ENCODE measurements at places on chromosomes 16 and 17. TPM values are rescaled to one million over a fixed set of nuclear protein-coding genes. Genes with fewer than 3 reads are reported as not detected.

Gene EPN3
- not detected for total RNA-seq

Gene SCGB1C2
- total RNA-seq = not detected

Gene KRT9
- total RNA-seq = not detected

Gene GCGR
- total RNA-seq = not detected

Gene SLFN12L
- total RNA-seq = 10.4 TPM

Gene ATF7IP2
- total RNA-seq = 24.4 TPM

Gene ZNHIT3
- 34.1 TPM for total RNA-seq

Gene TP53TG3B
- total RNA-seq = not detected

DNA sequence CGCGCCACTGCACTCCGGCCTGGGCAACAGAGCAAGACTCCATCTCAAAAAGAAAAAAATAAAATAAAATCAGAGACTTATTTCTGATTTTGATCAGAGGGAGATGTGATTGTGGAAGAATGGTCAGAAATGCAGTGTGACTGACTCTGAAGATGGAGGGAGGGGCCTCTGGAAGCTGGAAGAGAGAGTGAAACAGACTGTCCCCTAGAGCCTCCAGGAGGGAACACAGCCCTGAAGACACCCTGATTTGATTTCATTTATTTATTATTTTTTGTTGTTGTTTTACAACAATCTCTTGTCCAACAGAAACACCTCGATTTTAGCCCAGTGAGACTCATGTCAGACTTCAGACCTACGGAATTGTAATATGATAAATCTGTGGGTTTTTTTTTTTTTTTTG lies 26.1 kb downstream of the BCL7C start:
- no peaks in the 10 kb centered on the region for H3K27me3 ChIP-seq
- H3K4me3 ChIP-seq = no peak overlapping the region
- peaks cover 10% of the 10 kb centered on the region for H3K4me1 ChIP-seq
- H3K27ac ChIP-seq = no peak overlapping the region
- DNase-seq = no peak

DNA sequence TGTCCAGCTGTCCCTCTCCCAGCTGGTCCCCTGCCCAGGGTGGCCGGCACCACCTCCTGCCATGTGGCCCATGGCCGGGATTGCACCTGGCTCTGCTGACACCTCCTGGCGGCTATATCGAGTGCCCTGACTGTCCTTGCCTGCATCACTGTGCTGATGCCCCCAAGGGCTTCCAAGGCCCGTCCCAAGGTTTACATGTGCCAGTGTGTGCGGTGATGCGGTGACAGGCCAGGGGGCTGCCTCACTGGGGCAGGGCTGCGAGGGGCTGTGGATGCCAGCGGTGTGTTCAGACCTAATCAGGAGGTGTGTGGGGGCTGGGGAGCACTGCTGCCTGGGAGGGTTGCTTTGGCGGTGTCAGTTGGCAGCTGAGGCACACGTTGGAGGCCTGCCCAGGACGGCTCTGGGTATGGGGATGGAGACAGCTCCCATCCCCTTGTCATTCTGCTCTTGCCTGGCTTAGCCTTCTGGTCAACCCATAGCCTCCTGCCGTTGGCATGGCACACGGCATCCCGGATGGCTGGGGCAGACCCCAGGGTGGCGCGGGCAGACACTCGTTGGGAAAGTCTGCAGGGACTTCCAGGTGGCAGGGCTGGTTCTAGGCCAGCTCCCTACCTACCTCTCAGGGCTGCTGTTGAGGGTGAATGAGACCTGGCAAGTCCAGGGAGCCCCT lies 5.5 kb downstream of the MAP2K3 start:
- H3K4me3 ChIP-seq = no peak overlapping the region
- H3K27ac ChIP-seq = no peak overlapping the region
- no peaks in the 10 kb centered on the region for H3K27me3 ChIP-seq

- H3K27ac ChIP-seq = no peak overlapping the region
- H3K4me1 ChIP-seq = no peaks in the 10 kb centered on the region
- H3K27me3 ChIP-seq = no peaks in the 10 kb centered on the region
- DNase-seq = no peak
- H3K36me3 ChIP-seq = no peaks in the 10 kb centered on the region
- no peak overlapping the region for H3K4me3 ChIP-seq
Observed at GRCh38 chr17:69651921-69652320, 237.4 kb downstream of the MAP2K6 start.

DNA sequence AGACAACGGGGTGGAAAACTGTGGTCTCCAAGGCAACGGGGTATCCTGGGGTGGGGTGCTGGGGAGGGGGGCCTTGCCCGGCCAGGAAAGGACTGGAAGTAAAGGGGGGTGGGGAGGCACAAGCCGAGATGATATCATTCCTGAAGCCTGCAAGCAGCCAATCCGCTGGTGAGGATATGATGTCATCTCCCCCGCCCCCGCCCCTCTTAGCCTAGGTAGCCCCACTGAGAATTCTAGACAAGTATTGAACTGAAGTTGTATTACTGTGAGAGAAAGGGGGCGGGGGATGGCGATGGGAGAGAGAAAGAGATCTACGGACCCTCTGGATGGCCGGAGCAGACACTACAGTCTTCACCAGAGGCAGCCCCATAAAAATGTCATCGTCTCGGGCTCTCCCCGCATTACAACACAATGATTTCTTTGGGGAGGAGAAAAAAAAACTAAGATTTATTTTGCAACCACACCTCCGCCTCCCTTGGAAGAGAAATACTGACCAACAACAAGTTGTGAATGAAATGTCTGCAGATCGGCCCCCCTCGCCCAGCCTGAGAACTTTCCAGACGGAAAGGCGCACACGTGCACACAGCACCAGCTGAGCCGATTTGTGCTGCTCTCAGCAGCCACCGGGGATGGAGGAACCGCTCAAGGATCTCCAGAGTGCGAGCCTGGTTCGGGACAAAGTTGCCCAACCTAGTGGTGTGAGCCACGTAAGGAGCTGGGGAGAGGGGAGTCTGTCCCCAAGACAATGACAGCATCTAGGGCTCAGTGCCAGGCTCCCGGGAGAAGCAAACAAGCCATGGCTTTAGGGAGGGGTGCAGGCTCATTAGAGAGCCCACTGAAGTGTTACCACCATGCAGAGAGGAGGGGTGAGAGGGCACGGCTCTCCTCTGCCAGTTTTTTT lies 222.1 kb downstream of the SOX9 start:
- DNase-seq = no peak
- no peaks in the 10 kb centered on the region for H3K4me1 ChIP-seq
- H3K36me3 ChIP-seq = no peaks in the 10 kb centered on the region
- no peaks in the 10 kb centered on the region for H3K27me3 ChIP-seq
- no peak overlapping the region for H3K4me3 ChIP-seq

- no peak for DNase-seq
- no peaks in the 10 kb centered on the region for H3K27me3 ChIP-seq
- no peak overlapping the region for H3K4me3 ChIP-seq
- no peaks in the 10 kb centered on the region for H3K36me3 ChIP-seq
- H3K27ac ChIP-seq = no peak overlapping the region
- H3K4me1 ChIP-seq = no peaks in the 10 kb centered on the region
Observed at GRCh38 chr17:21453144-21453898, 77.2 kb downstream of the KCNJ12 start.

GRCh38 chr17:13024016-13024415 lies 6.2 kb upstream of the ELAC2 start:
- DNase-seq = no peak
- H3K4me3 ChIP-seq = no peak overlapping the region
- no peaks in the 10 kb centered on the region for H3K4me1 ChIP-seq
- H3K27ac ChIP-seq = no peak overlapping the region
- no peaks in the 10 kb centered on the region for H3K27me3 ChIP-seq

- H3K27ac ChIP-seq = no peak overlapping the region
- peaks cover 47% of the 10 kb centered on the region for H3K27me3 ChIP-seq
- no peak for DNase-seq
- H3K4me1 ChIP-seq = peaks cover 6% of the 10 kb centered on the region
Observed at GRCh38 chr17:39599665-39600231, 8.0 kb downstream of the NEUROD2 start.

- H3K27ac ChIP-seq = peak overlapping the region; percentile 74
- H3K4me1 ChIP-seq = peaks cover 28% of the 10 kb centered on the region
- DNase-seq = no peak
- no peaks in the 10 kb centered on the region for H3K27me3 ChIP-seq
- H3K36me3 ChIP-seq = no peaks in the 10 kb centered on the region
Observed at GRCh38 chr17:10041287-10041612, 136.2 kb upstream of the RCVRN start.

GRCh38 chr16:57178793-57179212 lies 7.0 kb downstream of the PSME3IP1 start:
- no peak overlapping the region for H3K4me3 ChIP-seq
- no peak for DNase-seq
- H3K4me1 ChIP-seq = peaks cover 5% of the 10 kb centered on the region
- no peak overlapping the region for H3K27ac ChIP-seq

GRCh38 chr16:52071101-52071500 lies 475.8 kb downstream of the TOX3 start:
- no peak overlapping the region for H3K4me3 ChIP-seq
- DNase-seq = no peak
- no peak overlapping the region for H3K27ac ChIP-seq

DNA sequence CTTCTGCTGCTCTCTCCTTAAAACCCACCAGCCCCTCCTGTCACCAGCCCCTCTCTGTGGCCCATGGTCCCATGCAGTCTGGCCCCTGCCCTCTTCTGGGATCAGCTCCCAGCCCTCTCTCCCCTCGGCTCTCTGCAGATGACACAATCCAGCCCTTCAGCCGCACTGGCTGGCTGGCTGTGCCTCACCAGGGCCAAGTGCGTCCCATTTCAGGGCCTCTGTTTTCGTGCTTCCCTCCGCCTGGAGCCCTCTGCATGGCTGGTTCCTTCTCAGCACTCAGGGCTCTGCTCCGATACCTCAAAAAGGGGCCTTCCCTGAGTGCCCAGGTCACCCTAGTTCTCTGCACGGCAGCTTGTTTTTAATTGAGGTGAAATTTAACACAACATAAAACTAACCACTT lies 124.3 kb downstream of the SOCS1 start:
- peaks cover 13% of the 10 kb centered on the region for H3K4me1 ChIP-seq
- no peak overlapping the region for H3K27ac ChIP-seq
- H3K27me3 ChIP-seq = no peaks in the 10 kb centered on the region
- H3K4me3 ChIP-seq = no peak overlapping the region

DNA sequence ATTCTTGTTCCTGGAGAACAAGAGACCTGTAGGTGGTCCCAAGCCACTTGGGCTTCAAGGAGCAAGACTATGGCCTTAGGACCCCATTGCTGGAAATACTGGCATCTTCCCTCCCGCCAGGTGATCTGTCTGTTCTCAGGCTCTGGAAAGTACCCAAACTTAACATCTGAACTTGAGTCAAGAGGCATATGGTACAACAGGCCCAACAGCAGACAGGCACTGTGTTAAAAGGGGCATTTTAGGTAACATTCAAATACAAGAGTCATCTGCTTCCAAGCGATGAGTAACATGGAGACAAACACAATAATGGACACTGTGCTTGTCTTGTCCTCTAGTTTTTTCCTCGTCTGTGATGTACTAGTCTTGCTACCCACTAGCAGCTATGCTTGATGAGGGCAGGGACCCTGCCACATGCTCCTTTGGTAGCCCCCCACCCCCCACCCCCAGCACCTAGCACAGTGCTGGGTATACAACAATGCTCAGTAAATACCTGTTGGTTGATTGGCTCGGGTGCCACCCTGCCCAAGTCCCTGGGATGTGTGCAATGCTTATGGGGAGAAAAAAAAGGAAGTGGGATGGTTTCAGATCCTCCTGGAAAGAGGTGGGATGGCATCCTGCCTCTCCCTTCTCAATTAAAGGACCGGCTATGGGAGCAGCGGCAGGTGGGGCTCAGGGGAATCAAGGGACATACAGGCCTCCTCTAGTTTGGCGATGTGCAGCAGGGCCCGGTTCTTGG lies 19.4 kb downstream of the CSF3 start:
- peaks cover 22% of the 10 kb centered on the region for H3K36me3 ChIP-seq
- no peaks in the 10 kb centered on the region for H3K4me1 ChIP-seq

- no peak for DNase-seq
- peak overlapping the region; percentile 34 for H3K27ac ChIP-seq
- peaks cover 36% of the 10 kb centered on the region for H3K4me1 ChIP-seq
- H3K36me3 ChIP-seq = no peaks in the 10 kb centered on the region
- no peaks in the 10 kb centered on the region for H3K27me3 ChIP-seq
- no peak overlapping the region for H3K4me3 ChIP-seq
Observed at GRCh38 chr16:56910654-56911539, 21.0 kb upstream of the HERPUD1 start.

- no peak overlapping the region for H3K4me3 ChIP-seq
- H3K36me3 ChIP-seq = peaks cover 2% of the 10 kb centered on the region
- H3K27me3 ChIP-seq = no peaks in the 10 kb centered on the region
- H3K4me1 ChIP-seq = no peaks in the 10 kb centered on the region
- no peak overlapping the region for H3K27ac ChIP-seq
Observed at GRCh38 chr16:20851601-20852000, 45.3 kb downstream of the REXO5 start.
